Gastrocnemius medialis (tissue), 4 donors: ENCODE measurements at places on chromosomes 16 and 17.

- DNase-seq: peak; percentile 78
Observed at GRCh38 chr16:56603589-56603988, 4.8 kb upstream of the MT2A start.

DNA sequence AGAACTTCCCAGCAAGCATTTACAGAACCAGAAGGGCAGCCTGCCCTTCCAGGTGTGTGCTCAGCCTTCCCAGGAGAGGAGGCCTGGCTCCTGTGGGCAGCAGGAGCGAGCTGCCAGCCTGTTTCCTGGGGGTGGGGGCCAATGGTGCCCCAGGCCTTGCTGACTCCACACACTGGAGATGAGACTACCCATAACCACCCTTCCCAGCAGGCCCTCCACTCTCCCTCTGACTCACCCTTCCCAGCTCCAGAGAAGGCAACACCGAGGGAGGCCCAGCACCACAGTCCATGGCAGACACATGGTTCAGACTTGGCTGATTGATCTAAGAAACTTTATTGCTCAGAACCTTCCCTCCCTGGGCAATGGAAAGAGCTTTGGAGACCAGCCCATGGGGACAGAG, 1.8 kb upstream of the PRSS53 start:
- no peak for DNase-seq

DNA sequence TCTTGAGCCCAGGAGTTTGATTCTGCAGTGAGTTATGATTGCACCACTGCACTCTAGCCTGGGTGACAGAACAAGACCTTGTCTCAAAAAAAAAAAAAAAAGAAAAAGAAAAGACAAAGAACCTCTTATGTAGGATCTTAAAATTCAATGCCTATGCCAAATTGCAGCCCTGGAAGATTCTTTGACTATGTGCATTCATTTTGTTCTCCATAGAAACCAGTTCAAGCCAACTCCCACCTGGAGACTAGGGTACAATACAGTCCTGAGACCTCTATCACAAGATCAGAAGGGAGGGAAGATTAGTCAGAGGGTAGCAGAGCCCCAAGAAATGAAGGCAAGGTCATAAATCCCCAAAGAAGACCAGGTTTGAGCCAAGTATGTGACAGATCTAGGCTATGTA, 90.6 kb upstream of the HAS3 start:
- no peak for DNase-seq

GRCh38 chr17:69286257-69286656, 40.7 kb downstream of the ABCA5 start:
- no peak for DNase-seq

DNA sequence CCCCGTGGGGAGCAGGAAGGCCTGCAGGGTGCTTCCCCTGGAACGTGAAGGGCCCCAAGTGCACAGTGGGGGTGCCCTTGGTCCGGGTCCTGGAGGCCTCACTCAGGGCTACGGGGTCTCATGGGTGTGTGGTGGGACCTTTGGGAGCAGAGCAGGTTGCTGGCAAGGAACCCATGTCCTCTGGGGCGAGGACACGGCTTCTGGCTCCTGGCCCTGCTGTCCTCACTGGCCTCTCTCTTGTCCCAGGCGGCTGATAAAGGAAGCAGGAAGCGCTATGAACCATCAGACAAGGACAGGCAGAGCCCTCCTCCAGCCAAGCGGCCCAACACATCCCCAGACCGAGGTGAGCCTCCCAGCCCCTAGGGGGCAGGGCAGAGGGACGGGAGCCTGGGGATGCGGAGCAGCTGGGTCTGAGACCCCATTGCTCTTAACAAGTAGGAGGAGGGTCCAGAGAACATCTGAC, 9.8 kb upstream of the IL17C start:
- DNase-seq: no peak

DNA sequence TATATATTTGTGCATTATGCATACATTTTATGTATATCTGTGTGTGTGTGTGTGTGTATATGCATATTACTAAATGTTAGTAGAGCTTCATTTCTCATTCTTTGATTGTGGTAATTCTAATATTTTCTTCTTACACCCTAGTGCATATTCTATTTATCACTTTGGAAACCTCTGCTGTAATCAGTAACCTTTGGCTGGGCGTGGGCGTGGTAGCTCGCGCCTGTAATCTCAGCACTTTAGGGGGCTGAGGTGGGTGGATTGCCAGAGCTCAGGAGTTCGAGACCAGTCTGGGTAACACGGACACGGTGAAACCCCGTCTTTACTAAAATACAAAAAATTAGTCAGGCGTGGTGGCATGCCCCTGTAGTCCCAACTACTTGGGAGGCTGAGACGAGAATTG, 26.9 kb downstream of the CPSF4L start:
- DNase-seq: no peak

DNA sequence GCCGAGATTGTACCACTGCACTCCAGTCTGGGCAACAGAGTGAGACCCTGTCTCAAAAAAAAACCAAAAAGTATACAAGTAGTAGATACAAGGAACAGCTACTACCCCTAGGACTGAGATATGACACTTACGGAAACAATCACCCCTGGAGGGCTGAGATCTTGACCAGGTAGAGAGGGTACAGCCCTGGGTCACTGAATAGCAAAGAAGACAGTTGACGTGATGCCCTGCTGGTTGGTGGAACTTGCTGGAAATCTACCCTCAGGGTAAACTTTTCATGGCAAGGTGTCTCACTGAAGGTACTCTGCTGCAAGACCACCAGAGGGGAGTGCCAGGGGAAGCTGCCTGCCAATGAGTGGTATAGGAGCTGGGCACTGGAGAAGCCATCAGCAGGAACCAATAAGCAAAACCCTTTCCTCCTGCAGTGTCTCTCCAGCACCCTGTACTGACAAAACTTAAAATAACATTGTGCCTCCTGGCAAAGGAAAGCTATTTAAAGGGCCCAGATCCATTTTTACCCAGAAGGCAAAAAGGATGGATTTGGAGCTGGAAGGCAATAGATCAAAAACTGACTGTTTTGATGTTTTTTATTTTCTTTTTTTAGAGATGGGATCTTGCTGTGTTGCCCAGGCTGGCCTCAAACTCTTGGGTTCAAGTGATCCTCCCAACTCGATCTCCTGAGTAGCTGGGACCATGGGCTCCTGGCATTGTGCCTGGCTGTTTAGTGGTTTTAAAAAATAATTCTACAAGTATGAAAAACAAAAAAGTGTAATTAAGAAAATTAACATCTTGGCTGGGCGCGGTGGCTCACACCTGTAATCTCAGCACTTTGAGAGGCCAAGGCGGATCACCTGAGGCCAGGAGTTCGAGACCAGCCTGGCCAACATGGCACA, 11.3 kb upstream of the PDXDC1 start:
- DNase-seq: no peak

- DNase-seq: no peak
Observed at GRCh38 chr17:45286286-45286685, 24.4 kb upstream of the SPATA32 start.

DNA sequence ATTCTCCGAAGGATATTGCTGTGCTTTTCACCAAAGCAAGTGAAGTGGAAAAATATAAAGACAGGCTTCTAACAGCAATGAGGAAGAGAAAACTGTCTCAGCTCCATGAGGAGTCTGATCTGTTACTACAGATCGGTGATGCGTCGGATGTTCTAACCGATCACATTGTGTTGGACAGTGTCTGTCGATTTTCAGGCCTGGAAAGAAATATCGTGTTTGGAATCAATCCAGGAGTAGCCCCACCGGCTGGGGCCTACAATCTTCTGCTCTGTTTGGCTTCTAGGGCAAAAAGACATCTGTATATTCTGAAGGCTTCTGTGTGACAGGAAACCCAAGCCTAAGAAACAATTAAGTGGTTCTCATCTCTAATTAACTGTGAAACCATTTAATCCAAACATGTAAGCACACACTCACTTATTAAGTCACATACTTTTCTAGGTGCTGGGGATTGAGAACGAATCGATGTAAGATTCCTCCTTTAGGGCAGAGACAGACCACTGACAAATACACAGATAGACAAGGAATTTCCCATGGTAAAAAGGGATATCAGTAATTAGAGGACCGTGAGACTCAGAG, 22.8 kb downstream of the SLFN5 start:
- DNase-seq: no peak

GRCh38 chr16:55846598-55847346, 13.9 kb upstream of the CES1 start:
- DNase-seq: no peak

- no peak for DNase-seq
Observed at GRCh38 chr17:48868916-48869500, 23.6 kb upstream of the ATP5MC1 start.

DNA sequence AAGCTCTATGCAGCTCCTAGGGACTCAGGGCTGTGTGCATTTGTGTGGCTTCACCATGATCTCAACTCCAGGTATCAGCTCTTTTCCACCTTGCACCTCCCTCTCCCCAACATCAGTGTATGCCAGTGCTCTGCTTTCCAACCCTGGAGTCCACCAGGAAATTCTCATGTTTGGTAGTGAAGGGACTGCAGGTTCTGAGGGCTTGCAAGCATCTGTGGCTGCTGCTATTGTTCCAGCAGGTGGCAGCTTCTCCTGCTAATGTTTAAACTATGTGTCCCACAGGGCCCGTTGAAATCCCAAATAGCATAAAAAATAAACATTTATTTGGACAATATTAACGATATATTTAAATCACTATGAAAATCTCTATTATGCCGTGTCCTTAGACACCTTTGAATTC, 82.0 kb downstream of the RGS9 start:
- DNase-seq: no peak

- no peak for DNase-seq
Observed at GRCh38 chr16:86618431-86619238, 40.3 kb downstream of the FOXL1 start.

DNA sequence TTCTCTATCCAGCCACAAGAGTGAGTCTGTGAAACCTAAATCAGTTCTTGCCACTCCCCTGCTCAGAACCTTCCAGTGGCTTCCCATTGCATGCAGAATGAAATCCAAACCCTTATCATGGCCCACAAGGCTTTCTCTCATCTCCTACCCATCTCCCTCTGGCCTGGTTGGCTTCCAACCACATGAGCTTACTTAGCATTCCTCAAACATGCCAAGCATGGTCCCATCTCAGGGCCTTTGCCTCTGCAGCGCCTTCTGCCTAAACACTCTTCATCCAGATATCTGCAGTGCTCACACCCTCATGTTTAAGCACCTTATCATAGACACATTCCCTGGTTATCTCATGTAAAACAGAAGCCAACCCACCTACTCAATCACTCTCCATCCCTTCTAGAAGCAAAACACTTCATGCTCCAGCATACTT, 15.5 kb downstream of the TK2 start:
- no peak for DNase-seq

DNA sequence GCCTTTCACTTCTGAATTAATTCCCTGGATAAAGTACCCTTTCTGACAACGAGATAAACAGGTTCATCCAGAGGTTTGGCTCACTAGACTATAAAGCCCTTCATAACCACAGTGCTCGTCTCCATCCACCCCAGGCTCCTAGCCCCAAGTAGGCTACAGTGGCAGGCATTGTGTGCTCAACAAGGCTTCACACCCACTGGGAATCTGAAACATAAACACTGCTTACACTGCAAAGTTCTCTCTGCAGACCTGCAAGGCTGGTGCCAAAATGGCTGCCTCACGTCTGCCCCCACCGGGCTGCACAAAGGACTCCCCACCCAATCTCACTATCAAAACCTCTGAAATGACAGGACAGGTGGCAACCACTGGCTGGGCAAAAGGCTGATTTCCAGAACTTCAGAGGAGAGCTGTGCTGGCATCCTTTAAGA, 5.1 kb upstream of the HLF start:
- no peak for DNase-seq

GRCh38 chr16:2451851-2452320, 8.0 kb upstream of the TEDC2 start:
- DNase-seq: no peak

DNA sequence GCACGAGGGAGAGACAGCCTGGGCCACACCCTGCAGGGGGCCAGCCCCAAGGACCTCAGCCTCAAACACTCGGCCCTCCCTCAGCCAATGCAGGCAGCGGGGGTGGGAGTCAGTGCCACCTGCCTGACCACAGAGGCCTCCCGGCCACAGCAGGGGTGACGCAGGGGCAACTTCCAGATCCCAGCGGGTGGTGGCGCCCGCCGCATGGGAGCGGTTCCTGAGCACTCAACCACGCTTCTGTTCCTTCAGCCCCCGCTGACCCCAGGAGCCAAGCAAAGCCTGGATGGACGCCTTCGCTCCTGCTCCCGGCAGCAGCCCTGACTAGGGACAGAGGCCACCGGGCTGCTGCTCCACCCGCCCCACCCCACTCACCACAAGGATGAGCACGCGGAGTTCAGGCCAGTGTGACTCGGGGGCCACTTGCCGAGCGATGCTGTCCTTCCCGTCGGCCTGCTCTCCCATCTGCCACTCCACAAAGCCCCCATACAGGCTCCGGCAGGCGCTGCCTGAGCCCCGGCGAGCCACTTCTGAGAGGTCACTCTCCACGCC, 5.0 kb upstream of the CYBA start:
- no peak for DNase-seq
